ENCODE measurements at places on chromosomes 1 and 21.

- no peaks in the 10 kb centered on the region for H3K36me3 ChIP-seq
- no peak overlapping the region for H3K4me3 ChIP-seq
- no peaks in the 10 kb centered on the region for H3K27me3 ChIP-seq
- H3K27ac ChIP-seq: no peak overlapping the region
Measured at GRCh38 chr1:176696109-176696508, 233.1 kb downstream of the PAPPA2 start.

- no peaks in the 10 kb centered on the region for H3K27me3 ChIP-seq
- DNase-seq: no peak
- H3K4me3 ChIP-seq: no peak overlapping the region
Measured at GRCh38 chr1:173427146-173428054, 49.7 kb upstream of the PRDX6 start.

DNA sequence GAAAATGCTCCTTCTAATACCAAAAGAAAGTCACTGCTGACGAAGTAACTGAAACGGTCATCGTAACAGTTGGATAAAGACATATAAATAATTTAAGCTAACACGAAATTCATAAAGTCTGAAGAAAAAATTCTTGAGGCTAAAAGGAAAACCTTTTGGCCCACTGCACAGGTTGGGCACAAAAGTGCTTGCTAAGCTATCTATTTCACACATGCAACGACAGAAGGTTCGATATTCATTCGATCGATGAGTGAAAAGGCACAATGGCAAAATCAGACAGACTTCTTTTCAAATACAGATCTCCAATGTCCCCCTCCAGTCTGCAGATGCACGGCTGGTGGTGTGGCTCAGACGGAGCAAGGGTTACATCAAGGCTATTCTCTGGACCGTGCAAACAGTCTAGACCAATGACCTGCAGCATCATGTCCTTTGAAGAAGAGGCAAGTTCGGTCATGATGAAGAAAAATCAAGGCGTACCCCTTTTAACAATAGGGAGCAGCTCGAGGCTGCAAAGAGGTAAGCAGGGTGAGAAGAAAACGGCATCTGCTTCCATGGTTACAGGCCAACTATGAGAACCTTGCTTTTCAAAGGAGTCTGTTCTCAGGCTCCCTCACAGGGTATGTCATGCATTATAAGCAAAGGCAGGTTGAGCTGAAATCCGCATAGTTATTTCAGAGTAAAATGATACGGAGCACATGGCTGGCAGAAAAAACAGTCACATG lies 579.6 kb downstream of the USP25 start:
- DNase-seq: no peak
- no peak overlapping the region for H3K27ac ChIP-seq
- H3K4me1 ChIP-seq: no peaks in the 10 kb centered on the region
- no peak overlapping the region for H3K4me3 ChIP-seq

GRCh38 chr1:183027031-183027430 lies 3.8 kb downstream of the LAMC1 start:
- H3K27me3 ChIP-seq: no peaks in the 10 kb centered on the region
- DNase-seq: no peak
- H3K27ac ChIP-seq: no peak overlapping the region
- H3K4me3 ChIP-seq: no peak overlapping the region
- H3K36me3 ChIP-seq: no peaks in the 10 kb centered on the region

GRCh38 chr1:78855258-78855657 lies 151.3 kb downstream of the ADGRL4 start:
- DNase-seq: no peak
- no peaks in the 10 kb centered on the region for H3K27me3 ChIP-seq
- H3K36me3 ChIP-seq: no peaks in the 10 kb centered on the region
- H3K4me3 ChIP-seq: no peak overlapping the region
- no peak overlapping the region for H3K27ac ChIP-seq

GRCh38 chr1:214316593-214316992 lies 35.6 kb downstream of the SMYD2 start:
- DNase-seq: no peak
- H3K4me1 ChIP-seq: no peaks in the 10 kb centered on the region
- no peaks in the 10 kb centered on the region for H3K27me3 ChIP-seq
- H3K27ac ChIP-seq: no peak overlapping the region
- H3K36me3 ChIP-seq: no peaks in the 10 kb centered on the region

GRCh38 chr1:224333309-224333926 lies 3.4 kb upstream of the NVL start:
- no peaks in the 10 kb centered on the region for H3K36me3 ChIP-seq
- no peak overlapping the region for H3K4me3 ChIP-seq
- DNase-seq: peak; percentile 77

DNA sequence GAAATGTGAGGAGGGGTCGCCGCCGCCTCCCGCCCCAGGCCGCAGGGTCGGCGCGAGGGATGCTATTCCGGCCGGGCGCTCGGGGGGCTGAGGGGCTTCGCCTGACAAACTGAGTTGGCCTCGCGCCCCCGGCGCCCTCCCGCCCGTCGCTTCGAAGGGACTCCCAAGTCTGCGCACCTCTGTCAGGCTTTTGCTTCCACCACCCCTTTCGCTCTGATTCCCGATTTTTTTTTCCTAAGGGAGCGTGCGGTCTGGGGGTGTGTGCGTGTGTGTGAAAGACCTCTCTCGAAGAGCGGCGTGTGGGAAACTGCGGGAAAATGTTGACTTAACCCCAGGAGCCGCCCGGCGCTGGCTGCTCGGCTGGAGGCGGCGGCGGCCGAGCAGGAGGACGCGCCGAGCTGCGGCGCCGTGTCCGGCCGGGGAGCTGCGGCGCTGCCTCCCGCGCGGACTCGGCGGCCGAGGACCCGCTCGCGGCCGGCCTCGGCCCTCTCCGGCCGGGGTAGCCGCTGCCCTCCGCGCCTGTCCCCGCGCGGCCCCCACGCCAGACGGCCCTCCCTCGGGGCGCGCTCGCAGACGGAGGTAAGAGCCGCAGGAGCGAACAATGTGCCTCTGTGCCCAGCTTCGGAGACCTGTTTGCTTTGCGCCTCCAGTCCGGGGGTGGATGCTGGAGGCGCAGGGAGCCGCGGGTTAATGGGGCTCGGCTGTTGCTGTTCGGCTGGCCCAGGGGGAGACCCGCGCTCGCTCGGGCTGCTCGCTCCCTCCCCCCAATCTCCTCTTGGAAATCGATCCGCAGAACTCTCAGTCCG lies 1.1 kb downstream of the ADGRL2 start:
- DNase-seq: peak; percentile 62
- no peaks in the 10 kb centered on the region for H3K27me3 ChIP-seq
